ENCODE measurements at places on chromosomes 3 and 15. TPM values are rescaled to one million over a fixed set of nuclear protein-coding genes. Genes with fewer than 3 reads are reported as not detected.

DNA sequence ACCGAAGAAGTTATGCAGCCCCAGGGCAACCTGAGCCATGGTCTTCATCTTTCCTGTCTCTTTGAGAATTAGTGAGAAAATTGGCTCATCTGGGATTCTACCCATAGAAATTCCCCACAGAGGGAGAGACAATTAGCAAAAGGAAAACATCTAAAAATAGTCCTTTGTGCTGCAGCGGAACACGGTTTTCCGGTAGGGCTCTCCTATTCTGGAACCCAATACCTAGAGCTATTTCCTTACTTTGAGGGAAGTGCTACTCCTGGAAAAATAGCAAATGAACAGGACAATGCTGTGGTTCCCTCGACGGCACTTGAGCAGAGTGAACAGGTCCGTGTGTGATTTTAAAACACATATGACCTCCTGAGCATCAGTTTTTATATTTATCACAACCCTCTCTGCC lies 210.5 kb downstream of the FGF12 start:
- no peaks in the 10 kb centered on the region for H3K36me3 ChIP-seq
- H3K4me3 ChIP-seq = no peak overlapping the region

GRCh38 chr15:40803076-40803475 lies 3.8 kb upstream of the ZFYVE19 start:
- H3K27ac ChIP-seq = no peak overlapping the region
- H3K36me3 ChIP-seq = peaks cover 4% of the 10 kb centered on the region
- H3K27me3 ChIP-seq = no peaks in the 10 kb centered on the region
- H3K4me3 ChIP-seq = no peak overlapping the region
- DNase-seq = no peak

DNA sequence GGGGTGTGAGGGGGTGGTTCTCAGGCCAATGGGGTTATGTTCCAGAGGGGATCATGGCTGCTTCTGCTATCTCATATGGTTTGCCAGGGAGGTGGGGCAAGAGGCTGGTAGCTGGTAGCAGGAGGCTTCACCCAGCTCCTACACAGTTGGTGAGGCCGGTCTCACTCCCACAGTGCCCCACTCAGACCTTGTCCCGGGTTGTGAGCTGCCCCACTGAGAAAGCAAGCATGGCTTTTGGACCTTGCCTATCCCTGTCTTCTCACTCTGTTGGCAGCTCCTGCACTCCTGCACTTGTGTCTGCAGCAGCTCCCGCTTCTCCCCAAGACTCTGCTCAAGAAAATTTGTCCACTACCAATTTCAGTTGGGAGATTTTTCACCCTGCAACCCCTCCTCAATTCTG lies 46.1 kb downstream of the MYRIP start:
- H3K27ac ChIP-seq = no peak overlapping the region
- no peak for DNase-seq
- no peaks in the 10 kb centered on the region for H3K36me3 ChIP-seq
- H3K27me3 ChIP-seq = no peaks in the 10 kb centered on the region
- H3K4me3 ChIP-seq = no peak overlapping the region

DNA sequence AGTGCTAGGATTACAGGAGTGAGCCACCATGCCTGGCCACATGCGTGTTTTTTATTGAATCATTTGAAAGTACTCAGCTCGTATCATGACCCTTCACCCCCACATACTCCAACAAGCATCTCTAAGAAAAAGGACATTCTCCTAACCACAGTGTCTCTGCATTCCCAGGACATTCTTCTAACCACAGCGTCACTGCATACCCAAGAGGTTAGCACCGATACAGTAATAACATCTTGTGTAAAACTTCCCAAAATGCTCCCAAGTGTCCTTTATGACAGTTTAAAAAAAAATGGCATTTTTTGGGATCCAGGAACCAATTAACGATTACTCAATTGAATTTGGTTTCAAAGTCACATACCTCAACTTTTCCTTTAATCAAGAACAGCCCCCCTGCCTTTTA lies 39.6 kb downstream of the FLNB start:
- no peak overlapping the region for H3K27ac ChIP-seq
- no peaks in the 10 kb centered on the region for H3K36me3 ChIP-seq
- no peak overlapping the region for H3K4me3 ChIP-seq
- no peaks in the 10 kb centered on the region for H3K27me3 ChIP-seq
- no peak for DNase-seq

- no peaks in the 10 kb centered on the region for H3K36me3 ChIP-seq
- no peak for DNase-seq
- H3K27ac ChIP-seq = no peak overlapping the region
Observed at GRCh38 chr3:35401671-35402070, 237.7 kb upstream of the ARPP21 start.

- H3K27me3 ChIP-seq = no peaks in the 10 kb centered on the region
- no peaks in the 10 kb centered on the region for H3K36me3 ChIP-seq
- no peak for DNase-seq
- H3K27ac ChIP-seq = no peak overlapping the region
- no peak overlapping the region for H3K4me3 ChIP-seq
- H3K4me1 ChIP-seq = peaks cover 17% of the 10 kb centered on the region
Observed at GRCh38 chr15:40892447-40893012, 1.7 kb upstream of the VPS18 start.

- no peak overlapping the region for H3K4me3 ChIP-seq
- H3K27me3 ChIP-seq = no peaks in the 10 kb centered on the region
- no peak overlapping the region for H3K27ac ChIP-seq
- H3K36me3 ChIP-seq = no peaks in the 10 kb centered on the region
Observed at GRCh38 chr3:156939315-156939714, 113.2 kb downstream of the LEKR1 start.

- no peaks in the 10 kb centered on the region for H3K27me3 ChIP-seq
- no peak overlapping the region for H3K27ac ChIP-seq
- no peak overlapping the region for H3K4me3 ChIP-seq
- H3K4me1 ChIP-seq = peaks cover 28% of the 10 kb centered on the region
Observed at GRCh38 chr3:39361252-39361927, 21.8 kb upstream of the SLC25A38 start.

DNA sequence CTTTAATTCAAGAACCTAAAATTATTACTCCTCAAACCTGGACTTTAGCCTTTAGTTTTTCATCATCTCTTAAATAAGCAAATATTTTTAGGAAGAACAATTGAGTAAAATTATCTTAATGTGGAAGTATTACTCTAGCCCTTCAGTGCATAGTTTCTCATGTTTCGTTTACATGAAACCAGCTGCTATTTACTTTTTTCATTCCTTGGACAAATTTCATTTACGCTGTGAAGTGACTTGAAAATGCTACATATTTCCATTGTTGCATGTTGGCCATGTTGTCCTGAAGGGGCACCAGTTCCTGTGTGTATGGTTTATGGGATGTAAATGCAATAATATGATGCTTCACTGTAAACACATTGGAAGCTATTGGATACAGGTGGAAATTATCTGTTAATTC lies 49.9 kb downstream of the SLC25A26 start:
- no peak for DNase-seq
- H3K36me3 ChIP-seq = no peaks in the 10 kb centered on the region
- no peaks in the 10 kb centered on the region for H3K4me1 ChIP-seq
- no peak overlapping the region for H3K4me3 ChIP-seq

DNA sequence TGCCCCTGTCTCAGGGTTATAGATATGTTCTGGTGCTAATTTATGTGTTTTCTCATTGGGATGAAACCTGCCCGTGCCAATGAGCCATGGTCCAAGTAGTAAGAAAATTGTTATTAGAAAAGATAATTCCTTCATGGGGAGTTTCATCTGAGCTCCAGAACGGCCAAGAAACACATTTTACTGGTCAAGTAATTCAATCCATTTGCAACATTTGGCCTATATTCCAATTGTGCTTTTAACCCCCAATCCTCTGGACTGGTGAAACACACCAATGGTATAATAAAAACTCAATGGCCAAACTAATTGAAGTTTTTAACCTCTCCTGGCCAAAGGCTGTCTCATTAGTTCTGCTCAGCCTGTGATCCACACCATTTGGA lies 53.7 kb upstream of the XCR1 start:
- H3K27me3 ChIP-seq = no peaks in the 10 kb centered on the region
- DNase-seq = no peak
- no peaks in the 10 kb centered on the region for H3K36me3 ChIP-seq

DNA sequence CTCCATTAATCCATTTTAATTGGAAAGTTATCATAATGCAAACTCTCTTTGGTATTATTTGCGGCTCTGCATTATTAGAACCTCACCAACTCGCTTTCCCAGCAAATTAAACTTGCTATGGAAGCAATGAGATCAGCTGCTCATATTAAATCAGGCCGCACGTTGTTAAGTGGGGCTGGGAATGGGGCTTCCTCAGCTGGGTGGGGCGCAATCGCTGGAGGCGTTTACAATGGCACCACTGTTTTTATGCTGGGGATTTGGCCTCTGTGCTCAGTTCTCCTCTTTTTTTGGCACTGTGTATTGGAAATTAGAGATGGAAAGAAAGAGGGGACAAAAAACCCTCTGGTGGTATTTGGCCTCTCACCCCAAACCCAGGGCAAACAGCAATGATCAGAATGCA lies 72.2 kb downstream of the RPLP1 start:
- no peak overlapping the region for H3K27ac ChIP-seq
- no peak for DNase-seq
- no peaks in the 10 kb centered on the region for H3K27me3 ChIP-seq
- no peaks in the 10 kb centered on the region for H3K4me1 ChIP-seq
- no peaks in the 10 kb centered on the region for H3K36me3 ChIP-seq
- H3K4me3 ChIP-seq = no peak overlapping the region

GRCh38 chr15:33068511-33068990 lies 126.0 kb downstream of the FMN1 start:
- DNase-seq = no peak
- no peaks in the 10 kb centered on the region for H3K4me1 ChIP-seq
- no peak overlapping the region for H3K27ac ChIP-seq
- no peaks in the 10 kb centered on the region for H3K36me3 ChIP-seq
- no peak overlapping the region for H3K4me3 ChIP-seq

GRCh38 chr3:162317046-162317445 lies 820.4 kb downstream of the OTOL1 start:
- no peaks in the 10 kb centered on the region for H3K36me3 ChIP-seq
- H3K27me3 ChIP-seq = no peaks in the 10 kb centered on the region

DNA sequence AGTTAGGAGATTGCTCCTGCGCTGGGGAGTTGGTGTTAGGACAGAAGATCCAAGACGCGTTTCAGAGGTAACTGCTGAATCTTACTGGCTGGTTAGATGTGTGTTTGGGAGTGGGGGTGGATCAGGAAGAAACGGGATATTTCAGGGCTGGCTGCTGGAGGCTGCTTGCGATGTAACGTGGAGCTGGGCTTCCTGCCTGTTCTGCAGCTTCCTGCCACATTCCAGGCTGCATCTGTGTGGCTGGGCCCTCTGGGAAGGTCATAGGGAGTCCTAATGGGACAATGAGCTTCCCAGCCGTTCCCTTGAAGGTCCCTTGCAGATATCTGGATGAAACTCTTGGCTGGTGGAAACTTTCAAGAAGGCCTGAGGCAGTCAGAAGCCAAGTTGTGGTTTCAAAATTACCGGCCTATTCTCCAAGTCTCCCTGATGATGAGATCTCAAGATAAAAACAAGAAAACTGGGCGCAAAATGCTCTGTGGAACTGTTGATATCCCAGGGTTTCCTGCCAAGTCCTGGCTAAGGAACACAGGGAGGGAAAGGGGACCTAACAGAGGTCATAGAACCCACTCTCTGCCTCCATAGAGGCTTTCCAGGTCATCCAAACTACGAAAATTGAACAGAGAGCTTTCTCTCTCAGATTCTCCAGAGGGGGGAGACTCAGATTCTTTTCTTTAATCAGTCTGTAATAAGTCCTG lies 67.0 kb downstream of the NOX5 start:
- H3K27ac ChIP-seq = no peak overlapping the region
- H3K4me1 ChIP-seq = no peaks in the 10 kb centered on the region
- no peak for DNase-seq
- H3K27me3 ChIP-seq = no peaks in the 10 kb centered on the region
- H3K36me3 ChIP-seq = no peaks in the 10 kb centered on the region

- H3K4me1 ChIP-seq = no peaks in the 10 kb centered on the region
- no peak overlapping the region for H3K27ac ChIP-seq
- H3K4me3 ChIP-seq = no peak overlapping the region
- no peaks in the 10 kb centered on the region for H3K36me3 ChIP-seq
- no peaks in the 10 kb centered on the region for H3K27me3 ChIP-seq
- DNase-seq = no peak
Observed at GRCh38 chr15:33846142-33846541, 122.2 kb upstream of the CHRM5 start.

GRCh38 chr15:22950256-22950990 lies 29.7 kb downstream of the CYFIP1 start:
- H3K27ac ChIP-seq = no peak overlapping the region
- no peak overlapping the region for H3K4me3 ChIP-seq
- H3K36me3 ChIP-seq = no peaks in the 10 kb centered on the region
- no peak for DNase-seq
- no peaks in the 10 kb centered on the region for H3K27me3 ChIP-seq

- H3K27ac ChIP-seq = no peak overlapping the region
- no peaks in the 10 kb centered on the region for H3K36me3 ChIP-seq
- no peak for DNase-seq
- peaks cover 4% of the 10 kb centered on the region for H3K27me3 ChIP-seq
Observed at GRCh38 chr3:64265646-64266045, 40.4 kb upstream of the PRICKLE2 start.

DNA sequence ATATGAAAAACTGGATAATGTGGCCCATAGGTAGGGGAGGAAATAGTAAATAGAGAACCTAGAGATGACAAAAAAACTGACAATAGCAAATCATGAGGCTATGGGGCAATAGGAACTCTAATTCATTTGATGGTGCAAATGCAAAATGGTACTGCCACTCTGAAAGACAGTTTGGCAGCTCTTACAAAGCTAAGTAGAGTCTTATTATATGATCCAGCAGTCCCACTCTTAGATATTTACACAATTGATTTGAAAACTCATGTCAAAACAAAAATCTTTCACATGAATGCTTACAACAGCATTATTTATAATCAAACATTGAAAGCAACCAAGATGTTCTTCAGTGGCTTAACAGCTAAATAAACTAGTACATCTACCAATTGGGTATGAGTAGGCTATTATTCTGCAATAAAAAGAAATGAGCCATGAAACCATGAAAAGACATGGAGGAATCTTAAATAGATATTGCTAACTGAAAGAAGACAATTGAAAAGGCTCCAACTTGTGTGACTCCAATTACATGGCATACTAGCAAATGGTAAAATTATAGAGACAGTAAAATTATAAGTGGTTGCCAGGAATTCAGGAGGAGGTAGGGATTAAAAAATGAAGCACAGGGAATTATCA lies 321.8 kb upstream of the STAC start:
- no peaks in the 10 kb centered on the region for H3K27me3 ChIP-seq
- no peak for DNase-seq
- no peaks in the 10 kb centered on the region for H3K36me3 ChIP-seq
- H3K4me1 ChIP-seq = no peaks in the 10 kb centered on the region
- no peak overlapping the region for H3K4me3 ChIP-seq

GRCh38 chr15:27065151-27065550 lies 94.2 kb downstream of the GABRG3 start:
- DNase-seq = no peak
- no peak overlapping the region for H3K27ac ChIP-seq
- no peaks in the 10 kb centered on the region for H3K4me1 ChIP-seq
- no peaks in the 10 kb centered on the region for H3K27me3 ChIP-seq

- H3K4me3 ChIP-seq = no peak overlapping the region
- H3K27me3 ChIP-seq = no peaks in the 10 kb centered on the region
- no peaks in the 10 kb centered on the region for H3K36me3 ChIP-seq
- no peak overlapping the region for H3K27ac ChIP-seq
- no peaks in the 10 kb centered on the region for H3K4me1 ChIP-seq
- DNase-seq = no peak
Observed at GRCh38 chr3:31004025-31004678, 109.7 kb upstream of the GADL1 start.

TMCC1 gene
- total RNA-seq = 35.5 TPM

ANKUB1 gene
- not detected for total RNA-seq

FOXB1 gene
- 0.27 TPM for total RNA-seq

ECE2 gene
- total RNA-seq = not detected

MST1 gene
- 11.5 TPM for total RNA-seq

MITF gene
- 0.54 TPM for total RNA-seq

SLC12A1 gene
- not detected for total RNA-seq

ACKR4 gene
- total RNA-seq = not detected

All from naive thymus-derived CD4-positive, alpha-beta T cell (primary cell).